ENCODE measurements at places on chromosomes 16 and 17.

- DNase-seq, result no peak
Observed at GRCh38 chr17:41775394-41776226, 10.9 kb downstream of the JUP start.

DNA sequence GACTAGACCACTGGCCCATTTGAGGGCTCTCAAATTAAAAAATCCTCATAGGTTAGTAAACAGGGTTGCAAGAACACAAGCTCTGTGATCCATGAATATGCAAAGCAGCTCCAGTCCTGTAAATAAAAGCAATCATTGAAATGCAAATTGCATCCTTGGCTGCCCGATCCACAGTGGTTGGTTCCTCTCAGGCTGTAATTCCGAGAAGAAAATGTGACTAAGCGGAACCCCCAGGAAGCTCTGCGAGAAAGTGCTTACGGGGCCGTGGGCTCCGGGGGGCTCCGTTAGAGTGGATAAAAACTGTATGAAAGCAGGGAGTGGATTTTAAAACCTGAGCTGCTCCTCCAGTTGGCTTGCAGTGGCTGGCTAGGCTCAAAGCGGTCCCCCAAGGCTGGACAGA is 2.5 kb downstream of the GPRC5B start:
- no peak for DNase-seq

GRCh38 chr17:33725675-33726271 is 432.7 kb upstream of the ASIC2 start:
- DNase-seq, result no peak

DNA sequence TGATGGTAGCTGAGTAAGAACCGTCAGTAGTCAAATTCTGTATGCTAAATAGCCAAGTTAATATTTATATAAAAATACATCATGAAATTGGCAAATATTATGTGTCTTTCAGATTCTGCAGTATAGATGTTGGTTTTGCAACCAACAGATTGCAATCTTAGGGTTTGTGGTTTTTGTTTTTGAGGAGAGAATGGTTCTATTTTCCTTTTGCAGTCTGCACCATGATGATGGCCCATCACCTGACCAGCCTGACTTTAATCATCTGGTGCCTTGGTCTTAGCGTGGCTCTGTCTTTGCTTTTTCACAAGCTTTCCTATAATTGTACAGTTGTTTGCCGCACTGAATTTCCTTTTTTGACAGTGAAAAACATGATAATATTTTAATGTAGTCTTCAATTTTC is 50.7 kb downstream of the NUP93 start:
- DNase-seq, result no peak

GRCh38 chr16:51579652-51580360 is 428.7 kb upstream of the SALL1 start:
- no peak for DNase-seq

GRCh38 chr17:601926-602303 is 112.7 kb downstream of the VPS53 start:
- no peak for DNase-seq

- DNase-seq, result no peak
Observed at GRCh38 chr17:82339634-82340580, 6.3 kb upstream of the SECTM1 start.

- DNase-seq, result no peak
Observed at GRCh38 chr17:79870540-79870939, 31.3 kb upstream of the CBX4 start.

DNA sequence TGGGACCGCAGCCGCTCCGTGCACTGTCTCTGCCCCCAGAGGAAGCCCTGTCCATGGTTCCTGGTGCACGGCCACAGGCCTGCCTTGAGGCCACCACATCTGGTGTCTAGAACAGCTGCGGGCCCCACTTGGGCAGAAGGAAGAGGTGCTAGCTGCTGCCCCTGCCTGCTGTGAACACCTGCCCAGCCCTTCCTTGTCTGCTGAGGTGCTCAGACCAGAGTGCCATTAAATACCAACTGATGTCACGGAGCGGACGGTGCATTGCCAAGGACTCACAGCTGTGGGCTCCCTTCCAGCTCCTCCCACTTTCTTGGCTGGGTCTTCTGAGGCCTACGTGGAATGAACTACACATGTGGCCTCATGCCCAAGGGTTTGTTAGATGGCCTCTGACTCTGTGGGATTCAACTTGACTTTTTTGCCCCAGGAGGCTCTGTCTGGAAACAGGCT is 146.1 kb downstream of the RAB11FIP4 start:
- no peak for DNase-seq

DNA sequence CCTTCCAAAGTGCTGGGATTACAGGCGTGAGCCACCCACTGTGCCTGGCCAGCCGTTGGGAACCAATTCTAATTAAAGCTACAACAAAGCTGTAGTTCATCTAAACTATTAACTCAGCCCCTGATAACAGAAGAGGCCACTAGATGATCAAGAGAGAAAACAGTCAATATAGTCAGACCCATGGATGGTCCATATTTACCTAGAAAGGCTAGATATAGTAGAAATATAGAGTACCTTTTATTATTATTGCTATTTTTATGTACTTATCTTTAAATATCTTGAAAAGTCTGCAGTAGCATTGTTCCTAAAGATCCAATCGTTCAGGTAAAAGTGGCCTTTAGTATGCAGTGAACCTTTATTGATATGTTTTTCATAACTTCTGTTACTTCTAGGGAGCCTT is 43.2 kb downstream of the RNF213 start:
- no peak for DNase-seq

- DNase-seq, result no peak
Observed at GRCh38 chr17:27762527-27763305, 37.6 kb downstream of the NOS2 start.

- no peak for DNase-seq
Observed at GRCh38 chr16:1188432-1189189, 35.7 kb downstream of the CACNA1H start.

GRCh38 chr16:50846511-50846910 is 104.6 kb downstream of the CYLD start:
- DNase-seq, result no peak

GRCh38 chr16:84166796-84167695 is 19.8 kb downstream of the TAF1C start:
- no peak for DNase-seq

- DNase-seq, result peak; percentile 46
Observed at GRCh38 chr16:72247821-72248253, 75.9 kb upstream of the PMFBP1 start.

- no peak for DNase-seq
Observed at GRCh38 chr17:17141279-17141678, 64.9 kb downstream of the PLD6 start.

- DNase-seq, result no peak
Observed at GRCh38 chr17:42317266-42317845, 29.1 kb downstream of the STAT5A start.

DNA sequence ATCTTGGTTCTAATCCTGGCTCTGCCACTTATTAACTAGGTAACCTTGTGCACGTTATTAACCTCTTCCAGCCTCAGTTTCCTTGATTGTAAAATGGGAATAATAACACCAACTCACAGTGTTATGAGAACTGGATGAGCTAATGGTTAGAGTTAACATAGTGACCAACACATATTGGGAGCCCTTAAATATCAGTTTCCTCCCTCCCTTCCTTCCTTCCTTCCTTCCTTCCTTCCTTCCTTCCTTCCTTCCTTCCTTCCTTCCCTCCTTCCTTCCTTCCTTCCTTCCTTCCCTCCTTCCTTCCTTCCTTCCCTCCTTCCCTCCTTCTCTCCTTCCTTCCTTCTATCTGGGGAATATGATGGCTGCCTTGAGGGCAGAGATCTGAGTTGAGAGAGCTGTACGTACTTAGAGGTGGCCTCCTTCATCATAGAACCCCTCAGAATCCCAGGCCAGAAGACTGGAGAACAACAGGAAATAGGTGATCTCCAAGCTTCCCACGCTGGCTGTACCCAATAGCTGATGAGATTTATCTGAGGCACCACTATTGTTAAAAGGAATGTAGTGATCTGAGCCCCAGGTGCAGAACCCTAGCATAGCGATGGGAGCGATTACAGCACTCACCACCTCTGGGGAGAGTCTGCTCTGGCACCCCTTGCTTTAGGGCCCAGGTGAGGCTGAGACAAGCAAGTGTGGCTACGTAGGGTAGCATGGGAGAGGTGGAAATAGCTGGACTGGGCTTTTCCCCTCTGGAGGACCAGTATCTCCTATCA is 26.2 kb downstream of the CCR7 start:
- DNase-seq, result no peak

GRCh38 chr16:31221357-31222160 is 4.6 kb upstream of the PYDC1 start:
- no peak for DNase-seq

DNA sequence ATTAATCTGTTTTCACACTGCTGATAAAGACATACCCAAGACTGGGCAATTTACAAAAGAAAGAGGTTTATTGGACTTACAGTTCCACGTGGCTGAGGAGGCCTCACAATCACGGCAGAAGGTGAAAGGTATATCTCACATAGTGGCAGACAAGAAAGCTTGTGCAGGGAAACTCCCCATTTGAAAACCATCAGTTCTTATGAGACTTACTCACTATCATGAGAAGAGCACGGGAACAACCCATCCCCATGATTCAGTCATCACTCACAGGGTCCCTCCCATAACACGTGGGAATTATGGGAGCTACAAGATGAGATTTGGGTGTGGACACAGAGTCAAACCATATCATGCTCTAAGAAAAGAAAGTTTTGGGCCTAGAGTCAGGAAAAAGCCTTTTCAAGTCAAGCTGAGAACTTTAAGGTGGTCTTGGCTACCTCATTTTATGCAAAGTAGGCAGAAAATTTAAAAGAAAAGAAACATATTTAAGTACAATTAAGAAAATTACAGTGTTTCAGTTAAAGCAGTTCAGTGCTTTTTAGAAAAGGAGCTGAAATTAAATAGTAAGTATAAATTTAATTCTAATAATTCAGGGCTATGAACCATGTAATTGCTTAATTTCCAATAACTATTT is 24.9 kb upstream of the CRYM start:
- no peak for DNase-seq

- DNase-seq, result no peak
Observed at GRCh38 chr16:83995754-83996153, 27.7 kb downstream of the NECAB2 start.

DNA sequence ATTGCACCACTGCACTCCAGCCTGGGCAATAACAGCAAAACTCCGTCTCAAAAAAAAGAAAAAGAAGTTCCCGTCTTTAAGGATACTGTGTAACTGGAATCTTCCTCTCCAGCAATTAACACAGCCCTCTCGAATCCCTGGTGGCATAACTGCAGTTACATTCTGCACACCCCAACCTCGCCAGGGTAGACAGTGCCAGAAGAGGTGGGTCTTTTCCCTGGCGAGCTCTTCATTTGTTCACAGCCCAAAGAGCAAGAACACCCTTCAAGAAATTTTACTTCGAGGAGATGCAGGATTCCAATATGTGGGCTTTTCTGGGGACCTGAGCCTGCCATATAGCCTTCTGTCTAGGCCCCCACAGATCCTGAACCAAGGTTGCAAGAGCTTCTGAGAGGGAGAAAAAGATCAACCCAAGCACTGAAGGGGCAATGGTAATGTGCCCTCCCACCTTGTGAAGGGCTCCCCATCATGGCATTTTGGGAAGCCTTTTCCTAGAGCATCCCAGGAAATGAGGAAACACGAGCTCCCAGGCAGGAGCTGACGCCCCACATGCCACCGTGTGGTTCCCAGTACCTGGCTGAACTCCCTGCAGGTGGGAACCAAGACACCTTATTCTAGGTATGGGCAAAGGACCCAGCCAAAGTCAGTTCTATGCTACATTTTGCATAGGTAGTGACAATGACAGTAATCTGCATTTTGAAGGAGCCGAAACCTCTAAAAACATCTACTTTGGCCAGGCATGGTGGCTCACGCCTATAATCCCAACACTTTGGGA is 26.9 kb downstream of the TK2 start:
- no peak for DNase-seq

DNA sequence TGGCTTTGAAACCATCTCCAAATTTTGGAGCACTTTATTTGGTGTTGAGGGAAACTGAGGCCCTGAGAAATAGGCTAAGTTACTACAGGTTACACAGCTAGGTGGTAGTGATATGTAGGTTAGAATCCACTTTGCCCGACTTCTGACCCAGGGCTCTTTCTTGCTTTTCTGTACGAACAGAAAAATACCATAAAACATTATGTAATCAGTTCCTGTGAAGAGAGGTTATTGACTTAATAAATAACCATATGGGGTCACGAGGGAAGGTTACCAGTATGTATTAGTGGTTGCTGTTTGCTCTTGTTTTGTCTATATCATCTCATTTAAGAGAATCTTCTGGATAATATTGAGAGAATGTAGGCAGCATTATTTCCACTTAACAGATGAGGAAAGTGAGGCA is 172.2 kb upstream of the MAF start:
- no peak for DNase-seq

GRCh38 chr17:162689-163088 is 18.8 kb downstream of the DOC2B start:
- DNase-seq, result no peak

GRCh38 chr17:78779850-78780249 is 2.2 kb downstream of the CYTH1 start:
- no peak for DNase-seq

- no peak for DNase-seq
Observed at GRCh38 chr17:82490512-82491195, 28.9 kb upstream of the FOXK2 start.

GRCh38 chr16:86628614-86629013 is 50.3 kb downstream of the FOXL1 start:
- DNase-seq, result no peak

DNA sequence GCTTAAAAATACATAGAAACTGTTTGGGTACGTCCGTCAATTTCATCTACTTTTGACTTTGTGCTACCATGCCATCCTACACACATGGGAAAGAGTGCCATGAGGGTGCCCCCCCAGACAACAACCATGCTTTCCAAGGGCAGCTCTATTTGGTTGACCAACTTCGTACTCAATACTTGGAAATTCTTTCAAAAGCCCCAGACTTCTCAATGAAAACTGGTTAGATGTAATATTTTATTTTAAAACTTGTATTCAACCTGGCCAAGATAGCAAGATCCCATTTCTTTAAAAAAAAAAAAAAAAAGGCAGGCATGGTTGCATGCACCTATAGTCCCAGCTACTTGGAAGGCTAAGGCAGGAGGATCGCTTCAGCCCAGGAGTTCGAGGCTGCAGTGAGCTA is 98.4 kb downstream of the PARN start:
- DNase-seq, result no peak

- no peak for DNase-seq
Observed at GRCh38 chr17:19502517-19502916, 31.1 kb upstream of the SLC47A1 start.

DNA sequence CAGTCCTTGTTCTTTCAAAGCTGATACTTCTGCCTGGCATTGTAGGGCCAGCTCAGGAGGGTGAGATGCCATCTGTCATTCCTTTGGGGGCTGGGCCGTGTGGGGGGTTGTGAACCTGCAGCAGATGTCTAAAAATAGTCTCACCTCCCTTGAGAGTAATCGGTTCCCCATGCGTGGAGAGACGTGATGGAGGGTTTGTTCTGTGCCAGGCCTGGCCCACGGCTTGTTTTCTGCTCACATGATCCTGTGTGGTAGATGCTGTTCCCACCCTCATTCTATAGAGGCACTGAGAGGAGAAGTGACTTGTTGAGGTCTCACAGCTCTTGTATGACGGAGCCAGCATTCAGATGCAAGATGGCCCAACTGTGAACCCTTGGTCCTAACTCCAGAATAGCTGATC is 4.6 kb downstream of the IRF8 start:
- DNase-seq, result no peak
